ENCODE measurements at places on chromosomes 3 and 15.

GRCh38 chr3:37808656-37809055, 53.0 kb upstream of the CTDSPL start:
- no peak for DNase-seq

DNA sequence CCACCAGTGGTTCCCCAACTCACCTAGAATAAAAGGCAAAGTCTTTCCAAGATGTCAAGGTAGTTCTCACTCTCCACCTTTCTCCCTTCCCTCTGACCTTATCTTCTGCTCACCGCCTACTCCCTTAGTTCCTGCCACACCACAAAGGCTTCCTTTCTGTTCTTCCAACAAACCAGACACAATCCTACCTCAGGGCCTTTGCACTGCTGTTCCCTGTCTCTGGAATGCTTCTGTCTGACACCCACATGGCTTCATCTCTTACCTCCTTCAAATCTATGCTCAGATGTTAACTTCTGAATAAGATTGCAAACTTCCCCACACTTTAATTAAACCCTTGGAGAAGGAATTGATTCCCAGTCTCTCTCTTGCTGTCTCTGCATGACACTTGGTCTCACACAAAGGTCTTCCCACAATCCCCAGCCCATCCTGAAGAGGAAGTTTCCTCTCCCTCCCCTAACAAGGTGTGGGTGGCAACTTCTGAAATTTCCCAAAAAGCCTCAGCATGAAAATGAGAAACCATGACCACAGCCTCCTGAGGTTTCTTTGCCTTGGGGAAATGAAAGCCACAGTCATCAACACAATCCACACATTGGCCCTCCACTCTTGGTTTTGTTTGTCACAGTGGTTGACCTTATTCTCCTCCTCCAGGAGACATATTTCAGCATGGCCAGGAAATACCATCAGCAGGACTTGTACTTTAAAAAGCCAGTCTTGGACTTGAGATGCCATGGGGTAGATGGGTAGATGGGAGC, 3.0 kb upstream of the RYK start:
- no peak for DNase-seq

DNA sequence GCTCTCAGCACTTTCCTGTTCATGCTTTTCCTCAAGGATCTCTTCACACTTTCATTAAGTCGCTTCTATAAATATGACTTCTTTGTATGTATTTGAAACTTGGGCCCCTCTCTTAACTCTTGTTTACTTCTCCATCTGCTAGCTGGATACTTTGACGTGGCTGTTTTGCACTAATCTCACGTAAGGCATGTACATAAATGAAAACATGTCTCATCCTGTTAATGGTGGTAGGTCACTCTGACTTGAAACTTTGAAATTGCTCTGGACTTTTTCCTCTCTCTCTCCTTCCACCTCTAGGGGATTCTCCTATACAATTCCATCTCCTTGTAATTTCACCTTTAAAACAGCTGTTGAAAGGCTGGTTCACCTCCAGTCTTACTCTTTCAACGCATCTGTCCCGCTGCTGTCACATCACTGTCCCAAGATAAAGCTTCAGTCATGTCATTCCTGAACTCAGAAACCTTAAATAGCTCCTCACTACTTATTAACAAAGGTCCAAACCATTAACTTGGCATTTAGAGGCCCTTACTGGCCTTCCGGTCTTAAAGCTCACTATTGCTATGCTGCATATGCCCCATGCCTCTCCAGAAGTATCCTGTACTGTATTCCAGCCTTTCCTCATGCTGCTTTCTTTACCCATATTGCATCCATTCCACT, 1.2 kb downstream of the BLOC1S6 start:
- DNase-seq, result peak; percentile 15

- no peak for DNase-seq
Observed at GRCh38 chr15:71461748-71462147, 346.5 kb downstream of the THSD4 start.

GRCh38 chr3:172591876-172592771, 68.9 kb upstream of the TNFSF10 start:
- DNase-seq, result no peak

- DNase-seq, result no peak
Observed at GRCh38 chr15:70147178-70147760, 49.6 kb upstream of the TLE3 start.

GRCh38 chr3:174413062-174413912, 445.8 kb upstream of the NAALADL2 start:
- no peak for DNase-seq

DNA sequence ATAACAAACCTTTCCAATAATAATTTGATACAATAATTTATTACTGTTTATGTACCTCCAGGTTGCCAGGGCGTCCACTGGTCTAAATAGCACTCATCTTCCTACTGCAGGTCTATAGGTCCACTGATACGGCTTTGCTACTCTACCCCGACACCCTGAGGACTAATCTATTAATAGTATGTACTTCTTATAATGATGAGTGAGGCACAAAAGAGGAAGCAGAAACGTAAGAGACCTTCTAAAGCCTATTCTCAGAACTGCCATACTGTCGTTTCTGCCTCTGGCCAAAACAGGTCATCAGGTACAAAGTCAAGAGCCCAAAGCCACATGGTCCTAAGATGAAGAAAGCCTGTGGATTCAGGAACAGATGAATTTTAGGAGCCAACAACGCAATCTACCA, 163.2 kb upstream of the GRM7 start:
- DNase-seq, result no peak

- DNase-seq, result no peak
Observed at GRCh38 chr15:28969511-28970085, 83.8 kb downstream of the APBA2 start.

GRCh38 chr15:38589502-38589901, 24.9 kb upstream of the RASGRP1 start:
- peak; percentile 68 for DNase-seq

- peak; percentile 39 for DNase-seq
Observed at GRCh38 chr3:129161860-129162271, 1.0 kb upstream of the ISY1 start.

GRCh38 chr3:48989796-48990635, at the start of gene P4HTM:
Gene P4HTM, plus strand, starts transcription at chr3:48990241. Its CDS starts 16 bp downstream, at chr3:48990257.
- DNase-seq, result peak; percentile 94

DNA sequence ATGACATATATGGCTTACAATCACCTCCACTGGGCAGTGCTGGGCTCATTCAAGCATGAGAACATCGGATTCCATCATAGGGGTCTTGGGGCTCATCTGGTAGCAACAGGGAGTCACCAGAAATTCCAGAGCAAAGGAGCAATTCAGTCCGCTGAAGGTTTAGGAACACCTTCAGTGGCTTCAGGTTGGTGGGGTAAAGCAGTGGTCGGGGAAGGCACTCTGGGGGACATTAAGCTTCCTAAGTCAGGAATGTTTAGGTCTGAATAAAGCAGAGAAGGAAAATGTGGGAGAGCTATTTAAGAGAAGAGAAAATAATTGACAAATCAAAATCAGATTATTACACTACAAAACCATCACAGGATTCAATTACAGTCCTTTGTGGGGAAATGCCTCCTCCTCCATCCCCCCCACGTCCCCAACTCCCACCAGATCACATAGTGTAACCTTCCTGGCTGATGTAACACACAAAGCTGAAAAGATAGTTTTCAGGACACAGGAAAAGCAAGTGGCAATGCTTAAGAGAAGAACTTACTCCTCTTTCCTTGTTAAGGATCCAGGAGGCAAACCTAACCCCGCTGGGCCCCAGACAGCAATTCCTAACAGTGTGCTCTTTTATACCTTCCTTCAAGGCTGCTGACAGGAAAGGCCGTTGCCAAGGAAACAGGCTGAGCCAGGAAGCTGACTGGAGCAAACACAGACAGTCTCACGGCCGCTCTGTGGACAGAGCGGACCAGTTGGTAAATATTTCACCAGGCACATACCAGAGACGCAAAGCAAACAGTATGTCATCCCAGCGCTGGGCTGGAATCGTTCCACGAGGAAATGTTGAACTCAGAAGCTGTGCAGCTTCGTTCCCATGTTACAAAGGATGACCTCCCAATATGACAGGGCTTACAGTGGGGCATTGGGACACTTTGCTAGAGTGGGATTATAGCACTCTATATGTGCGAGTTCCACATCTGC, 57.5 kb upstream of the LMCD1 start:
- DNase-seq, result peak; percentile 97

All from hepatocyte (in vitro differentiated cells).